HuH-7.5 (cell line): ENCODE measurements at places on chromosomes 4 and X.

DNA sequence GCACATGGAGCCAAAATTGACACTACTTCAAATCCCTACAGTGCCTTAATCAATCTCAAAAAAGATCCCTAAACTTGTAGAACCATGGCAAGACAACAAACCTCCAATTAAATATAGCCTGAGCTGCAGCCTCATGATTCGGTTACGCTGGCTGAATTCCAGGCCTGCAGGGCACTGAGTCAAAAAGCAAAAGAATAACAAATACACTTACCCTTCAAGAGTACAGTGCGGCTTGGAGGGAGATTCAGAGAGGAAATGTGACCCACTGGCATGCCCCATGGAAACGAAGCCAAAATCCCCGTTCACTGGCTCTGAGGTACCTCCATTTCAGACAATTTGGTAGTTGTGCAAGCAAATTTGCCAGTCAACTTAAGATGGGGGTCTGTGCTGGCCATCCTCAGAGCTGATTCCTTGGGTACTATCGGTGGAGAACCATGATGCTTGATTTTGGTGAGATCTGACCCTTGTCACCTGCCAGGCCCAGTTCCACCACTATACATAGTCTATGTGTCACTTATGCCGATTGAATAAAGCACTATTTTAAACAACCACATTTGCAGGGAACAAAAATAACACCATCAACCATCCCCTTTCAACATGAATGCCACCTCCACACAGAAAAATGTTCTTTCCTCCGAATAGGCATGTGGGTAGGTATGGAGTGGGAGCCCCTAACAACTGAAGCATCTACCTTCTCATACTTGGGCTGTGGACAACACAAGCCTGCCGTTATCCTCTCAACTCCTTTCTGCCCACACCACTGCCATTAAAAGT lies 2.1 kb downstream of the C4orf54 start:
- no peak for DNase-seq

DNA sequence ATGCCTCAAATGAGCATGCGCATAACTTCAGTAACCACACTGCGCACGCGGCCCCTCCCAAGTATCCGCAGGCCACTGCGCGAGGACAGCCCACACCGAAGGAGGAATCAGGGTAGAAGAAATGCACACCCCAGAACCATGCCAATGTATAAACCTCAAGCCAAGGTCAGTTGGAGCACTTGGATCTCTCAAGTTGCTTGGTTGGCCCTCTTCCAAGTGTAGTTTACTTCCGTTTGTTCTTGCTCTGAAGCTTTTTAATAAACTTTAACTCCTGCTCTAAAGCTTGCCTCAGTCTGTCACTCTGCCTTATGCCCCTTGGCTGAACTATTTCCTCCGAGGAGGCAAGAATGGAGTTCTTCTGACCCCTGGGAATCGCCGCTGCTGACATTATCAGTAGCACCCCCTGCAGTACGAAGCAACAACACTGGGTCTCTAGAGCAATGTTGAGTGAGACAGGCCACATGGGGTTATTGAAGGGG lies 22.0 kb upstream of the SPINK2 start:
- DNase-seq, result no peak

DNA sequence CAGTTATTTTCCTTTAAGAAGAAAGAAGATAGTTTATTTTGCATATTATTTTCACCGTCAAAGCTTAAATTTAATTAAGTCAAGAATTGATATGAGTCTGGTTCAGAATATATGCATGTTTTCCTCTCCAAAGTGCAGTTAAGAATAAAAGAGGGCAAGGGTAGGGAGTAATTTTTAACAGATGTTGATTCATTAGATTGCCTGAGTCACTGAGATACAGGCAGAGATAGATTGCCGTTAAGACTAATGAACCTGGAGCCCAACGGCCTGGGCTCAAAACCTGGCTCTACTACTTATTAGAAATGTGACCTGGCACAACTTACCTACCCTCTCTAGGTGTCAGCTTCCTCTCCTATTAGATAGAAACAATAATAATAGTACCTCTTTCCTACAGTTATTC lies 1037.4 kb upstream of the PABPC4L start:
- no peak for DNase-seq

- DNase-seq, result no peak
Measured at GRCh38 chrX:2672084-2672483, 19.0 kb upstream of the CD99 start.

- no peak for DNase-seq
Measured at GRCh38 chrX:153744210-153745066, 19.6 kb upstream of the PLXNB3 start.

- no peak for DNase-seq
Measured at GRCh38 chr4:86898562-86898961, 6.3 kb upstream of the C4orf36 start.

- no peak for DNase-seq
Measured at GRCh38 chrX:103629318-103630170, 769 bp downstream of the TCEAL1 start.

DNA sequence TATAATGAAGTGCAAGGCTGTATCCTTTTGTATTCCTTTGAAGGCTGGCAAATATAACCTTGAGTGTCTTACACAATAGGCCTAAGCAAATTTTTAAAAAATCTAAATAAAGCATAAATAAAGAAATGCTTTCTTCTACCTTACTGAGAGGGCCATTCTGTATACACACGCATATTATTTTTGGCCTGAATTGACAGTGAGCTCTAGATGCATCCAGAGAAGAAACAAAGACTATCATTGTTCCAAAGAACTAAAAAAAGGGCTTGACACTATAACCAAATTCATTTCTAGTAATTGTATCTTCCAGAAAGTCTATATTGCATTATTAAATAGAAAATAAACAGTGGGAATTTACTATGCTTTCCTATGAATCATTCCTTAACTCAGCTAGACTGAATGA lies 100.2 kb downstream of the MAGEB17 start:
- no peak for DNase-seq

- no peak for DNase-seq
Measured at GRCh38 chrX:153471663-153472280, 1.4 kb upstream of the HAUS7 start.

GRCh38 chr4:148431401-148431800 lies 10.8 kb downstream of the NR3C2 start:
- no peak for DNase-seq

DNA sequence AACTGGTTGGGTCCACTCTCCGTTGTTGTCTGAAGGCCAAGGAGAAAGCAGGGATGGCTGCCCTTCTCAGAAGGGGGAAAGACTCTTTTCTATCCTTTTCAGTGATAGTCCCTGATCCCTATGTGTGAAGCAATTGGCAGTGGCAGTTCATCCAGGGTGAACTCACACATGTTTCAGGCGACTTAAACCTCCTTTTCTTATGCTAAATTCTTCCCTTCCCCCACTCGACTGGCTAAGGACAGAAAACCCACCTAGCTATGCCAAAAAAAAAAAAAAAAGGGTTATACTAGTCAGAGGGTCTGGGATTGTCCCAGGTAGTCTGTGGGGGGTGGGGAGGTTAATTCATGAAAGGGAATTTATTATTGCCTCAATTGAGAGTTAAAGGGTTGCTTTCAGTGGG lies 12.2 kb upstream of the ZNF280C start:
- no peak for DNase-seq

GRCh38 chr4:55002431-55002830 lies 123.0 kb downstream of the KDR start:
- DNase-seq, result no peak

DNA sequence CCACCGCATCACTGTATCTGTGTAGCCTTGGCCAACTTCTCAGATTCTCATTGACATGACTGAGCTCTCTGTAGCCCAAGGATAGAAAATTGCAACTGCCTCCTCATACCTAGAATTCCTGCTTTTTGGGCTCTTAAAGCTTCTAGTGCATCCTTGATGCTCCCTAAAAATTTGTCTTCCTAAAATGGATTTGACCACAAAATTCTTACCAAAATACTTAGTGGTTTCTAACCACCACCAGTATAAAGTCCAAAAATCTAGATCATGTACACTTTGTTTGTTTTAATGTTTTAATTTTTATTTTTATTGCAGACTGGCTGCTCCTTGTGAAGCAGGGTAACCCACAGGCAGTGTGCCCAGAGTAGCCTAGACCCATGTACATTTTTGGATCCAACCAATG lies 75.5 kb downstream of the TBC1D9 start:
- DNase-seq, result no peak

- DNase-seq, result no peak
Measured at GRCh38 chr4:142551517-142552305, 294.4 kb downstream of the INPP4B start.

GRCh38 chr4:153212736-153213135 lies 8.5 kb downstream of the TRIM2 start:
- DNase-seq, result no peak

DNA sequence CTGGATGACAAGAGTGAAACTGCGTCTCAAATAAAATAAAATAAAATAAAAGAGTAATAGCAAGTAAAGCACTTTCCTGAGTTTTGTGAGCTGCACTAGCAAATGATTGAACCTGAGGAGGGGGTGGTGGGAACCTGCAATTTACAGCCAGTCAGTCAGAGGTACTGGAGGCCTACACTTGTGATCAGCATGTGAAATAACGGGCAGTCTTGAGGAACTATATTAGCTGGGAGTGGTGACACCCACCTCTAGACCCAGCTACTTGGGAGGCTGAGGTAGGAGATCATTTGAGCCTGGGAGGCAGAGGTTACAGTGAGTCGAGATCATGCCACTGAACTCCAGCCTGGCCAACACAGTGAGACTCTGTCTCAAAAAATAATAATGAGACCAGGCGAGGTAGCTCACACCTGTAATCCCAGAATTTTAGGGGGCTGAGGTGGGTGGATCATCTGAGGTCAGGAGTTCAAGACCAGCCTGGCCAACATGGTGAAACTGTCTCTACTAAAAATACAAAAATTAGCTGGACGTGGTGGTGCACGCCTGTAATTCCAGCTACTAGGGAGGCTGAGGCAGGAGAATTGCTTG lies 537.1 kb upstream of the HTR2C start:
- no peak for DNase-seq

DNA sequence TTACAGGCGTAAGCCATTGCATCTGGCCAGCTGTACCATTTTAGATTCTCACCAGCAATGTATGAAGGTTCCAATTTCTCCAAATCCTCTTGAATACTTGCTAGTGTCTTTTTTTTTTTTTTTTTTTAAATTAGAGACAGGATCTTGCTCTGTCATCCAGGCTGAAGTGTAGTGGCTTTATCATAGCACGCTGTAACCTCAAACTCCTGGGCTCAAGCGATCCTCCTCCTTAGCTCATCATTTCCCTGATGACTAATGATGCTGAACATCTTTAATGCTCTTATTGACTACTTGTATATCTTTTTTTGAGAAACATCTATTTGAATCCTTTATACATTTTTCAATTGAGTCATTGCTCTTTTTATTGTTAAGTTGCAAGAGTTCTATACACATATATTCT lies 40.3 kb downstream of the HDAC8 start:
- no peak for DNase-seq

GRCh38 chrX:154805696-154806091 lies 409 bp upstream of the MPP1 start:
- no peak for DNase-seq

- peak; percentile 59 for DNase-seq
Measured at GRCh38 chrX:71181910-71182799, 37.5 kb downstream of the NLGN3 start.

DNA sequence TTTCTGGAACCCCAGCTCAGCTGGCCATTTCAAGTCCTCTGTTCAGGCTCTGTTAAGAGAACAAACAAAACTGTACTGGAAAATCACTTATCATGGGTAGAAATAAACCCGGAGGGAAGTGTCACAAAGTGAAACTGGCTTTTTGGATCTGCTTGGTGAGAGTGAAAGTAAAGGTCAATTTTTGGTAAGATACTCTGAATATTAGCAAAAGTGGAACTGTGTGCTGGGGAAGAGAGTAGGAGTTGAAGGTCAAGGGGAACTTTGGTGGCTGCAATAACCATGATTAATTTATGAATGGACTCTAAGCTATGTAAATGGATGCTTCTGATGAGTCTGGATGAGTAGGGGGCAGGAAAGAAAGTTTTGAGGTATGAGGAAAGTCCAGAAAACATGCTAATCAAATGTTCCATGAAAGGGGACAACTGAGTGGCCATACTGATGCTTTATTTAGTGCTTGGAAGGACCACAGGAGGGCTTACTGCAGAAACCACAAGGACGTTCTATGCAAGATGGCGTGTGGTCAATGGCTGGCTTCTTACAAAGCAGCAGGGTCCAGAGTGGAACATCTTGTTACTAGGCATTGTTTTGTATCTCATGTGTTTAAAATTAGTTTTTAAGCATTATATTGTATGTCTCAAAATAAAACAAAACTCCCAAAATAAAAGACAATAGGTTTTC lies 36.8 kb upstream of the TNIP3 start:
- no peak for DNase-seq

DNA sequence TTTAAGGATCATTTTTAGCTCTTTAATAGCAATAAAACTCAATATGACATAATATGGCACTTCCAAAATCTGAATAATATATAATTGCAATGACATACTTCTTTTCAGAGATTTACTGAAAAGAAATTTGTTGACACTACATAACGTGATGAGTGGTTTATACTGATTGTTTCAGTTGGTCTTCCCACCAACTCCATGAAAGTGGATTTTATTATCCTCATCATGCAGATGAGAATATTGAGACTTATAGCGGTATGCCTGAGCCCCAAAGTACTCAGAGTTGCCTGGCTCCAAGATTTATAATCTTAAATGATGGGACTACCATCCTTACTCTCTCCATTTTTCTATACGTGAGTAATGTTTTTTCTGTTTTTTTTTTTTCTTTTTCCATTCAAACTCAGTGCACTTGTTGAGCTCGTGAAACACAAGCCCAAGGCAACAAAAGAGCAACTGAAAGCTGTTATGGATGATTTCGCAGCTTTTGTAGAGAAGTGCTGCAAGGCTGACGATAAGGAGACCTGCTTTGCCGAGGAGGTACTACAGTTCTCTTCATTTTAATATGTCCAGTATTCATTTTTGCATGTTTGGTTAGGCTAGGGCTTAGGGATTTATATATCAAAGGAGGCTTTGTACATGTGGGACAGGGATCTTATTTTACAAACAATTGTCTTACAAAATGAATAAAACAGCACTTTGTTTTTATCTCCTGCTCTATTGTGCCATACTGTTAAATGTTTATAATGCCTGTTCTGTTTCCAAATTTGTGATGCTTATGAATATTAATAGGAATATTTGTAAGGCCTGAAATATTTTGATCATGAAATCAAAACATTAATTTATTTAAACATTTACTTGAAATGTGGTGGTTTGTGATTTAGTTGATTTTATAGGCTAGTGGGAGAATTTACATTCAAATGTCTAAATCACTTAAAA lies 15.3 kb downstream of the ALB start:
- DNase-seq, result no peak

DNA sequence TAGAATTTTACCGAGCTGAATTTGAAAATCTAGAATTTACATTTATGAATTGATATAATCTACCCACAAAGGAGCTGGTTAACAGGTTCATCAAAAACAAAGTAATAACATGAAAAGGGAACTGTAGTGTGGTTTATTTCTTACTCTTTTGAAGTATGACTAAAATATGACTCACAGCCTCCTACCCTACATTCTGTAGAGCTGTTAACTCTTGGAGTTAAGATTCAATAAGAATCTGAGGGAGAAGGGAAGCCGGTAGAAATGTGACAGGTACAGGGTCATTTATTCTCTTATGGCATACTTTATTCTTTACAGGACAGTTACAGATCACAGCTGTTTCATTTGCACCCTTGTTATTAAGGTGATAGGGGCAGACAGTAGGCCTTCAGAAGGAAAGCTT lies 132.2 kb upstream of the FAM47B start:
- DNase-seq, result no peak
